B cell (primary cell): ENCODE measurements at places on chromosomes 3 and 15. TPM values are rescaled to one million over a fixed set of nuclear protein-coding genes. Genes with fewer than 3 reads are reported as not detected.

- no peaks in the 10 kb centered on the region for H3K4me1 ChIP-seq
- H3K4me3 ChIP-seq = no peak overlapping the region
- H3K27me3 ChIP-seq = peaks cover 5% of the 10 kb centered on the region
- H3K36me3 ChIP-seq = no peaks in the 10 kb centered on the region
- DNase-seq = no peak
Observed at GRCh38 chr15:58360421-58361090, 71.2 kb upstream of the LIPC start.

GRCh38 chr15:69600556-69601085 is 148.0 kb downstream of the RPLP1 start:
- H3K36me3 ChIP-seq = no peaks in the 10 kb centered on the region
- H3K27me3 ChIP-seq = peaks cover 8% of the 10 kb centered on the region
- no peaks in the 10 kb centered on the region for H3K4me1 ChIP-seq
- DNase-seq = no peak
- no peak overlapping the region for H3K27ac ChIP-seq

GRCh38 chr3:57952208-57952631 is 56.0 kb upstream of the FLNB start:
- DNase-seq = no peak
- no peaks in the 10 kb centered on the region for H3K4me1 ChIP-seq
- peaks cover 4% of the 10 kb centered on the region for H3K27me3 ChIP-seq
- no peak overlapping the region for H3K4me3 ChIP-seq

Gene CTXN2
- polyA plus RNA-seq = not detected in 2 replicates

DNA sequence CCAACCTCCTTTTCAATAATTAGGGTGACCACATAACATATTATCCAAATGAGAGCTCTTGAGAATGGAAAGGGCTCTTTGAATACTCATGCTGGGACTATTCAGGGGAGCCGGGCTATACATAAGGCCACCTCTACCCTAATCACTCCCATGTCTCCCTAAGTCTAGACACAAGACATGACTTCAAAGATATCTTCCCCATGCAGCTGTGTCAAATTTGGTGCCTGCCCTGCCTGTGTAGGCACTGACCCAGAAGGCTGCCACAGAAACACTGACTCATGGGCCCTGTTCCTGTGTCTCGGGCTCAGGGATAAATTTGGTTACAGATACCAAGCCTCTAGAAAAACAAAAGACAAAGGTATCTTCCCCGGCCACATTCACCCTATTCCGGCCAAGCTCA is 70.3 kb downstream of the MYLK start:
- H3K4me3 ChIP-seq = no peak overlapping the region
- no peaks in the 10 kb centered on the region for H3K4me1 ChIP-seq
- no peaks in the 10 kb centered on the region for H3K36me3 ChIP-seq
- no peaks in the 10 kb centered on the region for H3K27me3 ChIP-seq
- DNase-seq = no peak

GRCh38 chr3:156317462-156318074 is 197.2 kb downstream of the KCNAB1 start:
- H3K27me3 ChIP-seq = no peaks in the 10 kb centered on the region
- DNase-seq = no peak
- H3K4me3 ChIP-seq = no peak overlapping the region
- H3K36me3 ChIP-seq = no peaks in the 10 kb centered on the region
- H3K27ac ChIP-seq = no peak overlapping the region

DNA sequence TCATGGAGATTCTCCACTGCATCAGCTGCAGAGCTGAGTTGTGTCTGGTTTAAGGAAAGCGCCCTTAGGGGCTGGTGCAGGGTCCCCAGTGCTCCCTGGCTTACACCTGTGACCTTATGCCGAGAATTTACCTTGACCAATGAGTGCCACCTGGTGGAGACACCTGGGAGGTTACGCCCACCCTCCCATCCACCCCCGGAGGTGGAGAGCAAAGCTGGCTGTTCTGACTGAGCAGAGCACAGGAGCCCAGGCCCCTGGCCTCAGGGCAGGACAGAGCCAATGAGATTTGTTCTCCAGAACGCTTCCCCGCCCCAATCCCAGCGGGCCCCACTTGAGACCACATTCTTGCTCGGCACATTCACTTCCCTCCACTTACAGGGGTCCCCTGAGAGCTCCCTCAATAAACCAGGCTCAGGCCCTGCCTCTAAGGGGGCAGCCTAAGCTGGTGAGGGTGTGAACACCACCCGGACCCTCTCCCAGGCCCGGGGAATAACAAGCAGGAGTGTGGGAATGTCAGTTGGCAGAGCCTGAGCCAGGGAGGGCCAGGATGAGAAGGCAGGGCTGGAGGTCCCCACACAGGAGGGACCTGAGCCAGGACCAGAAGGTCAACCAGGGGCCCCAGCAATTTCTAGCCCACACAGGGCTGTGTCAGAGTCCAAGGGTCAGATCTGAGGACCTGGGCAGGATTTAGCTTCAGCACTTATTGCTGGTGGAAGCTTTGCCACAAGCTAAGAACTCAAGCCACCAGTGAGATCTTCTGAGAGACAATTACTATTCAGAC is 117.1 kb downstream of the TPRA1 start:
- no peak for DNase-seq
- H3K4me1 ChIP-seq = no peaks in the 10 kb centered on the region
- H3K36me3 ChIP-seq = no peaks in the 10 kb centered on the region
- no peak overlapping the region for H3K27ac ChIP-seq
- no peak overlapping the region for H3K4me3 ChIP-seq

- H3K27me3 ChIP-seq = no peaks in the 10 kb centered on the region
- no peak overlapping the region for H3K4me3 ChIP-seq
- DNase-seq = no peak
- H3K4me1 ChIP-seq = no peaks in the 10 kb centered on the region
- no peaks in the 10 kb centered on the region for H3K36me3 ChIP-seq
Observed at GRCh38 chr15:71044006-71044405, 71.3 kb upstream of the THSD4 start.

- H3K27ac ChIP-seq = peak overlapping the region; percentile 42
- peak overlapping the region; percentile 4 for H3K4me3 ChIP-seq
- peaks cover 81% of the 10 kb centered on the region for H3K4me1 ChIP-seq
- no peaks in the 10 kb centered on the region for H3K36me3 ChIP-seq
Observed at GRCh38 chr3:112115161-112115739, 17.8 kb downstream of the GCSAM start.

- no peak overlapping the region for H3K4me3 ChIP-seq
- peaks cover 27% of the 10 kb centered on the region for H3K27me3 ChIP-seq
- DNase-seq = no peak
- peaks cover 12% of the 10 kb centered on the region for H3K4me1 ChIP-seq
- no peaks in the 10 kb centered on the region for H3K36me3 ChIP-seq
- no peak overlapping the region for H3K27ac ChIP-seq
Observed at GRCh38 chr15:64776402-64776786, 1.0 kb upstream of the RBPMS2 start.

DNA sequence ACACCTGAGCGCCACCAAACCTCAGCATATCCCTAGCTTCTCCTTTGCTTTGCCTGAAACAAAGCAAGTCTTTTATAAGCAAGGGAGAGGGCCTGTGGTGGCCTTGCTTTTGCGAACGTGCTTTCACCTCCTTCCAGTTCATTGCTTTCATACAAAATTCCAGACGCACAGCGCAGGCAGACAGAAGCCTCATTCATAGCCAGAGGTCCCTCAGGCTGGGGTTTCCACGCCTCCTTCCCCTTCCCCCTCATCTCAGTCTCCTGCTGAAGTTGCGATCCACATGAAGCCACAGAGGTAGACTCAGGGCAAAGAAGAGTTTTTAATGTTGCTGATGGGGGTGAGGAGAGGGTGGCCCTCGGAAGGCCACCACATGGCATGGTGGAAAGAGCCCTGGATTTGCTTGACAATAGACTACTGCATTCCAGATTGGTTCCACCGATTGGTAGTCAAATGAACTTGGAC is 59.4 kb upstream of the FLNB start:
- H3K27ac ChIP-seq = no peak overlapping the region
- DNase-seq = no peak
- H3K36me3 ChIP-seq = no peaks in the 10 kb centered on the region
- H3K4me3 ChIP-seq = no peak overlapping the region
- H3K4me1 ChIP-seq = no peaks in the 10 kb centered on the region
